ENCODE measurements at places on chromosomes 5 and 9.

GRCh38 chr5:178216088-178216534 lies 11.8 kb downstream of the HNRNPAB start:
- no peak for DNase-seq

GRCh38 chr9:121026260-121026691 lies 23.8 kb downstream of the C5 start:
- no peak for DNase-seq

GRCh38 chr9:107632661-107633060 lies 143.1 kb upstream of the KLF4 start:
- DNase-seq, result no peak

DNA sequence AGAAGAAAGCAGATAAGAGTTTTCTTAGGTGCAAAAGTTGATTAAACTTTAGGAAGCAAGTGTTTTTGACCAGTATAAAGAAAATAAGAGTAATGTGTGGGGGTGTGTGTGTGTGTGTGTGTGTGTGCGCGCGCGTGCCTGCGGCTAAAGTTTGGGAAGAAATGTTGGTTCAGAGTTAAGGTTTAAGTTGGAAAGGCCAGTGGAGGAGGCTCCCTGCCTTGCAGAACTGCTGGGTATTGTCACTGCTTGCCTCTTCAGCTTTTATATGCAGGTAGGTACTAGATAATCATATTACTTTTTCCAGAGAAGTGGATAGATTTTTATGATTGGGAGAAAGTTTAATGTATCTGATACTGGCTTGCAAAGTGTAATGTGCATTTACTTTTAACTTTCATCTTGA lies 2.0 kb downstream of the PIK3R1 start:
- no peak for DNase-seq

DNA sequence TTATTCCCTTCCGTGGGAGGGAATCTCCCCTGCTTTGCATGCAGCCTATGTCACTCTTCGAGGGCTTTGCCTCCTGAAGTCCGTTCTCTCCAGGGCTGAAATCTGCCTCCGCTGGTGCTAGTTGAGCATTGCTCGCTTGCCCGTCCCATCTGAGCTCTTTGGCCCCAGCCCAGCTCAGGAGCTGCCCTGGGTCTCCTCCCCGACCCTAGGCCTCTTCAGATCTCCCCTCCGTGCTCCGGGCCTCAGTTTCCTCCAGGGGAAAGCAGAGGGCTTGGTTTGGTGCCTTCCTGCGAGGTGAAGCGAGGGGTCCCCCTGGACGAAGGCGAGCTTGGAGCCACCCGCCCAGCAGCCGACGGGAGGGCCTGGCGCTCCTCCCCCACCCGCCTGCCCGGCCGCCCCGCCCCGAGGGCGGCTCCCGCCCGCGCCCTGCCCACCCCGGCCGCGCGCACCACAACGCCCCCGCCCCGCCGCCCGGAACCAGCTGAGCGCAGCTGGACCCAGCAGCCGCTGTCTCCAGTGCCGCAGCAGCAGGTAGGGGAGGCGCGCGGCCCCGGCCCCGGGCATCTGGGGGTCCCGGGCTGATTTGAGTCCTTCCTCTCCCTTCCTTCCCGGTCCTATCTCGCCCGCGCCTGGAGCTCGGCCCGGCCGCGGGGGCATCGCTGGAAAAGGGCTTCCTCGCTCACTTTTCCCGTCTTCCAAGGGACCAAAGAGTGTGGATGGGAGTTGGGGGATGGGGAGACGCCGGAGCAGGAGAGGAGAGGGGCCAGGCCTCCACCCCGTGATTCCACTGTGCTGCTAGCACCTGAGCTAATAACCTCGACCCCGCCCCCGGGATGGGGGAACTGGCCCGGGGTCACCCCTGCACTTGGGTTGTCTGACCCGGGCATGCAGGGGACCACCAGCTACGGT lies at the start of gene GSN:
Gene GSN, plus strand, starts transcription at position 474 of the 909 bp plus-strand sequence. CDS start 33,810 bp downstream, outside the sequence.
- peak; percentile 50 for DNase-seq

GRCh38 chr9:6525326-6526045 lies 112.5 kb downstream of the UHRF2 start:
- DNase-seq, result no peak

- DNase-seq, result no peak
These were observed 323.5 kb upstream of the SLC24A2 start for GRCh38 chr9:20112205-20112783.

- no peak for DNase-seq
These were observed 179.0 kb upstream of the PITX1 start for GRCh38 chr5:135213027-135213386.

GRCh38 chr5:43685252-43685950 lies 82.4 kb downstream of the NNT start:
- no peak for DNase-seq

- DNase-seq, result no peak
These were observed 56.3 kb upstream of the TBC1D9B start for GRCh38 chr5:179964015-179964414.

GRCh38 chr5:139696894-139697658 lies 48.9 kb downstream of the CXXC5 start:
- no peak for DNase-seq

GRCh38 chr9:1200847-1201251 lies 150.7 kb downstream of the DMRT2 start:
- DNase-seq, result no peak

- no peak for DNase-seq
These were observed 658.2 kb upstream of the DMAC1 start for GRCh38 chr9:8457816-8458215.

DNA sequence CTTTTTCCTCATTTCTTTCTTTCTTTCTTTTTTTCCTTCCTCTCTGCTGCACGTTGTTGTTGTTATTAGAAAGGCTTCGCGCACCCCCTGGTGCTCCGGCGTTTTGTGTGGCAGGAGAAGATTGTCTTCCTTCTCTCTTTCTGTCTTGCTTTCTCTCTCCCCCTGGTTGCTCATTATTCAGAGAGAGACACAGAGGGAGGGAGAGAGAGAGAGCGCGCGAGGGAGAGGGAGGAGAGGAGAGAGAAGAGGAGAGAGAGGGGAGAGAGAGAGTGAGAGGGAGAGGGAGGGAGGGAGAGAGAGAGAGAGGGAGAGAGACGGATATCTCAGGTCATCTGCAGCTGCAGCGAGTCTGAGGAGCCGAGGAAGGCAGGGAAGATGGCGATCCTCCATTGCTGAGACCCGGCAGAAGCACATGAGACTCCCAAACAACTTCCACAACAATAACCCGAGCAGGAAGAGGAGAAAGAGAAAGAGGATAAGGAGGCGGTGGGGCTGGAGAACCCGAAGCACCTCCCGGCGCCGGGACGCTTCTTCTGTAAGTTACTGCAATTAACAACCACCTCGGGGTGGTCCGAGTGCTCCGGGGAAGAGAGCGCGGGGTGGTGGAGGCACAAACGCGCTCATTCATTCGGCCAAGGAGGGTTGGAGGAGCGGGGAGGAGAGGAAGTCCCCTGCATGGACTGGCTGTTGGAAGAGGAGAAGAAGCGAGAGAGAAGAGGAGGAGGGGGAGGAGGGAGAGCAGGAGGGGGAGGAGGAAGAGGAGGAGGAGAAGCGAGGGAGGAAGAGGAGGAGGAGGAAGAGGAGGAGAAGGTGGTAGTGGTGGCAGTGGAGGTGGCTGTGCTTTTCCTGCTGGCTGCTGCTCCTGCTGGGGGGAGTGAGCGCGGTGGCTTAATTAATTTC lies at the start of gene ZNF462:
Gene ZNF462, plus strand, starts transcription at position 346 of the 900 bp plus-strand sequence. CDS start 60,218 bp downstream, outside the sequence.
- DNase-seq, result no peak

GRCh38 chr9:133558191-133559126 lies 24.0 kb downstream of the ADAMTSL2 start:
- no peak for DNase-seq

DNA sequence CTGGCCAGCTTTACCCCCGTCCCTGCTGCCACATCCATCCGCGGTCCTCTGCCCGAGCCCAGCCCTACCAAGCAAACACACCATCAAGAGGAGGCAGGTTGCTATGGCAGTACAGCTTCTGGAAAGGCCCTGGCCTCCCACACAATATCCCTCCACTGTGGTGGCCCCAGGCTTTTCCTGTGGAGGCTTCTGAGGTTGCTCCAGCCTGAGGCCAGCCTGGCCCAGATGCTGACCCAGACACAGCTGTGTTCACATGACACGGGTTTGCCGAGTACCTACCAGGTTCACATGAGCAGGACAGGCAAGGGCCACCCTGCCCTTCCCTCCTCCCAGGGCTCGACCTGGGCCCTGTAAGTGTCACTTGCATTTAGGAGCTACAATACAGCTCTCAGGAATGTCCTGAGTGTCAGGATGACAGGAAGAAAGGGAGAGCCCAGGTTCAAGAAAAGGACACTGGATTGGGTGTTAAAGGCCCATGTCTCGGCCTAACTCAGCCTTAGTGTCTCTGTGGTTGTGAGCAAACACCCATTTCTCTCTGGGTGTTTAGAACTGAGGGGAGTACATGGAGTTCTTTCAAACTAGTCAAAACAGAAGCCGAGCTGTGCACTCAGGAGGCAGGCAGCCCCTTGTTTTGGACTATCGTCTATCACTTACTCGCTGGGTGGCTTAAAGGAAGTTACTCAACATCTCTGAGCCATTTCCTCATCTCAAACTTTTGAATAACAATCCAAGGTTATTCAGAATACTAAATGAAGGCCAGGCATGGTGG lies 40.2 kb downstream of the NAIF1 start:
- DNase-seq, result peak; percentile 73

DNA sequence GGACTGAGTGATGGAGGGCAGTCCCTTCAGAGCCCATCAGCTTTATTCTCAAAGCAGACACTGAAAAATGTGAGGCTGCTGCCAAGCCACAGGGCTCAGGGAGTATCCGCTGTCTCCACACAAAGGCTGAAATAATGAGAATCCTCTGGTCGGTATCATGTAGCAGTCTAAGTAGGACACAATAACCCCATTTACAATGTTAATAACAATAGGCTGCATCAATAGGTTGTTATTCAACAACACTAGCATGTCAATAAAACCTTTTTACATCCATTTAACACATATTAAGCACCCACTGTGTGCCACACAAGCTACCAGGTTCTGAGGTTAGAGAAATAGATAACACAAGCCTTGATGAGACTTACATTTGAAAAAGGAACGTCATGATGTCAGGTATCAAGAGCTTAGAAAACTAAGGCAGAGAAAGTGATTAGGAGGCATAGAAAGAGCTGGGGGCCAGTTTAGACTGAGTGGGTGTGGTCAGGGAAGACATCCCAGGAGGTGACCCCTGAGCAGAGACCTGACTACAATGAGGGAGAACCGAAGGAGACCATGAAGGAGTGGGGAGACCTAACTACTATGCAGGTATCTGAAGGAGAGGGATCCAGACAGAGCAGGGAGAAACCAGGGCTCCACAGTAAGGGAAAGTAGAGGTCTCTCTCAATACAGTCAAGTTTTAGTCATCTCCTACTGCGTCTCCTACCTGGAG lies 140.1 kb upstream of the GRIA1 start:
- DNase-seq, result no peak

GRCh38 chr9:124038790-124039633 lies 27.4 kb downstream of the LHX2 start:
- DNase-seq, result no peak

DNA sequence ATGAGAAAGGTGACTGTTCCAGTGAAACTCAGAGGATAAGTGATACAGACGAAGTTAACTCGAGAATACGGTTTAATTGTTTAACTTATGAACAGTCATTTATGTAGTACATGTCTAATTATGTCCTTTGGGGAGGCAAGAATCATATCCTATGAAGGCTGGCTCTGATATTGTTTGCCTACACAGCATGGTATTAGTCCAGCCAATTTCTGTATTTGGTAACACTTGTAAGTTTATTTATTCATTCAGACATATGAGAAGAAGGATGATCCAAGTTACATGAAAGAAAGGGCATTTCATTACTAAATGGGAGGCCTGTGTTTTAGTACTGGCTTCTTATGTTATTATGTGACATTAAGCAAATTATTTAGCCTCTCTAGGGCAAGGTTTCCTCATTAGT lies 199.7 kb downstream of the NNT start:
- DNase-seq, result no peak

DNA sequence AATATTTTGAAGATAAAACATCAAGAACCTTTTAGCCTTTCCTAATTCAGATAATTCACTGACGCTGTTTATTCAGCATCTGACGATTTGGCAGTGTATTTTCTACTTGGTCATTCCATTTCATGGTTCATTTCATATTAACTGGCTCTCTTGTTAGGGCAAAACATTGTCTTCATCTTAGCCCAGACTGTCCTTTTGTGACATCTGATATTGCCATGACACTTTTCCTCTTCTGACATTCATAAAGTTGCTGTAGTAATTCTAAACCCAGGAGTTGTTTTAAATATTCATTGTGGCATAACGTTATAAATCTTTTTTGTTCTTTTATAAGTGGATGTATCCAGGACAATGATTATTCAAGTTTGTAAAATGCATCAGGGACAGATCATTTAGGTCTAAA lies 1.8 kb downstream of the SCAMP1 start:
- no peak for DNase-seq

GRCh38 chr9:88643931-88644330 lies 109.0 kb downstream of the NXNL2 start:
- DNase-seq, result no peak

DNA sequence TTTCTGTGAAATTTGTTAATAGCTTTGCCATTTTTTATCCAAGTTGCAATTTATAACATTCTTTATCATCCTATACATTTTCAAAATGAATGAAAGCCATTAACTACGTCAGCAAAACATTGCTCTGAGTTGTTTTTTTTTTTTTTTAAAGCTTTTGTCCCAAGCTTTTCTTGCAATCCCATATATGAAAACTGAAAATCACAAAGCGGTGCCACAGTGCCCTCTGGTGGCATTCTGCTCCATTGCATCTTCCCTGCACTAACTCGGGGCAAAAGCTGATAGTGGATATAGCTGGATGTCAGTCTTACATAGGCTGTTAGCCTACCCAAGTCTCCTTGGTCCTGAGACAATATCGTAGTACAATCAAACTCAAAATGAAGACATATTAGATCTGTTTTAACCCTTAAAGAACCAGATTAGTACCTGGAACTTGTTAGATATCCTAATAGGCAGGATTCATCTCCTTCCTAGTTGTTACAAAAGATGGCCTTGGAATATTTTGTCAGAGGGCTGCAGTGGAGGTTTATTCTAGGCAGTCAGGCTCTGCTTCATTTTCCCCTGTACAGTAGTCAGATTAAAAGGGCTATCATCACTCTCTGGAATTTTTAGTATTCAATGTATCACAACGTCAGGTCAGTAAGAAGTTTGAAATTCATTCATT lies 669.9 kb downstream of the PTPRD start:
- peak; percentile 34 for DNase-seq

GRCh38 chr5:111548992-111549649 lies 36.8 kb upstream of the STARD4 start:
- DNase-seq, result no peak

DNA sequence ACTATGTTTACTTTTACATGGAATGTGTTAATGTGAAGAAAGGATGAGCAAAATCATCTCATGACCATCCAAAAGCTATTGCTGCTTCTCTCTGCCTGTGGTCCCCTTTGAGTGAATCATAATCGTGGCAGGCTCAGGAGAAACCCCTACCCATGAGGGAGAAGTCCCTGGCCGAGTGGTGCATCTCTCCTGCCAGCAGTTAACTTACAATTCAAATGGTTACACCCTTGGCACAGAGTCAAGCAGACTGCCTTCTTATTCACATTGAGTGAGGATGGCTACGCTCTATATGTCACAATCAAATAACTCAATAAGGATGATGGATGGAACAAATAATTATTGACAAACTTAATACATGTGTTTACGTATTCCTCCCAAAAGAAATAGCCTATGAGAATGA lies 179.1 kb downstream of the FGF1 start:
- no peak for DNase-seq

All from CD4-positive, alpha-beta T cell treated with Interleukin-17A for 1 hour (primary cell).